HuH-7.5 (cell line): ENCODE measurements at places on chromosomes 4 and X.

DNA sequence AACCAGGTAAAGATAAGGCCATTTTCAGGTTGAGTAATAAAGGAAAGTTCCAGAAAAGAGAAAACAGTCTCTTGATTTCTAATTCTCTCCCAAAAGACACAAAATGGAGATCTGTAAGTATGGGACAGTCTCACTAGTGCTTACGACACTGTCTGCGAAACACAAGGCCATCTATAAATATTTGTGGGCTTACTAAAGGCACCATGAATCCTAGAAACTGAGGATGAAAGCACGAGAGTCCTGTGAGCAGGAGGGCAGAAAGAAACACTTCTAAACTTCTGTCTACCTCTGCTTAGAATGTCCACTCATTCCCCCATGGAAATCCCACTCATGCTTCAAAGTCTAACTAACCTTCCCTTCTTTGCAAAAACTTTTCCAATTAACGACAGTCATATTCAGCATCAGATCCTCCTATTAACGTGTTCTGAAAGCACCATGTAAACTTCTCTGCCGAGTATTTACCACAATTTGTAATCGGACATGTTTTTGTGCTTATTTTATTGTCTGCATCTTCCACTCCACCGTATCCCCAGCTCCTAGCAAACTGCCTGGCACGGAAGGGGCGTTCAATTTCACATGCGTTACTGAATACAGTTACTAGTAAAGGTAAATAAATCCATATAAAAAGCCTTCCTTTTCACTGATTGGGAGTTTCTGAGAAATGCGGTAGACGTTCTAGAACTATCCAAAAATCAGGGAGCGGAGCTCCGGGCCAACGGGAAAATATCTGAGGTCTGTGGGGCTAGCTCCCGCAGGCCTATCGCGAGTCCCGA, 665 bp downstream of the PSMD10 start:
- no peak for DNase-seq

GRCh38 chr4:181312066-181312465, 931.1 kb upstream of the TENM3 start:
- no peak for DNase-seq

DNA sequence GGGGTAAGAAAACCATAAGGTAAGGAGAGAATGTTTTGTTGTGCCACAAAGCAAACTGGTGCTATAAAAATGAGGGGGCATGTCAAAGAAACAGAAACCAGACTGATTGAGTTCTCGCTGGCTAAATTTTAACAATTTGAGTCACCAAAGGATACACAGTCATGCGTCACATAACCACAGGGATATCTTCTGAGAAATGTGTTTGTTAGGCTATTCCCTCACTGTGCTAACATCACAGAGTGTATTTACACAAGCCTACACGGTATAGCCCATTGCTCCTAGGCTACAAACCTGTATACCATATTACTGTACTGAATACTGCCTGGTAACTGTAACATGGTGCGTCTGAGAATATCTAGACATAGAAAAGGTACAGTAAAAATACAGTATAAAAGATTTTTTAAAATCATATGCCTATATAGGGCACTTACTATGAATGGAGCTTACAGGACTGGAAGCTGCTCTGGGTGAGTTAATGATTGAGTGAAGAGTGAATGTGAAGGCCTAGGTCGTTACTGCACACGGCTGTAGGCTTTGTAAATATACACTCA, 50.1 kb downstream of the FBXW7 start:
- no peak for DNase-seq

DNA sequence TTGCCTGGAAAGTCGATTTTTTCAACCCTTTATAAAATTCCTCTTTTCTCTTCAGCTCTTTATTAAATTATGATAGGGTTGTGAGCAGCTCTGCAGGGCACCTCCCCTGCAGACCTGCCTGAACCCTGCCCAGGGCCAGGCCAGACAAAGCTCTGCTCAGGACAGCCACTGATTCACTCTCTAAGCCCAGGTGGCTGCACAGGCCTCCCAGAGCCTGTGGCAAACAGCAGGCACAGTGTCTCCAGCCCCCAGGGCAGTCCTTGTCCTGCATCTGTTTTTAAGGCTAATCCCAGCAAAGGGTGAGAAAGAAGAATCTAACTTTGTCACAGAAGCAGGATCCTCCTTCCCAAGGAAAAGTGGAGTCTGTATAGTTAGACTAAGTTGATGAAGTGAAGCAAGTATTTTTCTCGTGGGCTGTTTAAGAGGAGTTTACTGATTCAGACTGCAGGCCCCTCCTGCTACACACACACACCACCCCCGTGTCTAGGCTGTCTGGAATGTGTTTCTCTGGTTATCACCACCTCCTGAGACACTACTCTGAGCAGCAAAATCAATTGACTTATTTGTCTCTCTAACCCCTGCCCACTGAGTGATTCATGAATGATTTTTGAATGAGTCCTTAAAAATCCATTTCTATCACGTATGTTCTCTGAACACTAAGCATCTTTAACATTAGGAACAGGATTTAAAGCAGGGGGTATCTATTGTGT, 101.7 kb downstream of the CHIC2 start:
- DNase-seq = no peak

DNA sequence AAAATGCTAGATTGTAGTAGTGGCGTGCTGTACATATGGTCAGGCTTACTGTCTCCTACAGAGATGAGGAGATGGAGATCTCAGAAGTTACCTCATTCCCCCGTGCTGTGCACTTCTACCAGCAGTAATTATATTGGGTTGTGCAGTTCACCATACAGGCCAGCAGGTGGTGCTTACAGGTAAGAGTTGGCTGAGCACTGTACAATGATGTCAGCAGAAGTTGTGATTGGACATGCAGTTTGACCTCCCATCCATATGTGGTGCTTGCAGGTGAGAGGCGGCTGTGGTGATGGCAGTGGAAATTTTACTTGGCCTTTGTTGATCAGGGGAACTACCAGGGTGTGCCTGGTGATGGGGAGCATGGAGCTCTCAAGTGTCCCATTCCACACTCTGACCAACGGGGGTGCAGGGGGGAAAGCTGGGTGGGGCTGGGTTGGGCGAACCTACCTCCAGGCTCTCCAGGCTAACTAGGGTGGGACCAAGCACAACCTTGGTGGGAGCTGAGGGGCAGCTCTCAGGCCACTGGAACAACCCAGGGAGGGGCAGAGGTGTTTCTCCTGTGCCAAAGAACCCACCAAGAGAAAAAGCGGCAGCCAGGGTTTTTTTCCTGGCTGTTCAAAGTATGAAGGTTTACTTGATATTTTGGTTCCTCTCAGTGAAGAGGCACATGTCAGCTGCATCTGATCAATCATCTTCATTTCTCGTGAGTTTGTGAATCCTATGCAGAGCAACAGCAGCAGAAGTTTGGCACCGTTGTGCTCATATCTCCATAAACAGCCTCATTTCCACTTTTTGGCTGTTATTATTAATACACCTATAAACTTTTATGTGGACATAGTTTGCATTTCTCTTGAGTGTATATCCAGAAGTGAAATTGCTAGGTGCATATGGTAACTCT, 73.8 kb upstream of the FREM3 start:
- DNase-seq = peak; percentile 2

- DNase-seq = no peak
These were observed 149.4 kb upstream of the KLF3 start for GRCh38 chr4:38514465-38515146.

DNA sequence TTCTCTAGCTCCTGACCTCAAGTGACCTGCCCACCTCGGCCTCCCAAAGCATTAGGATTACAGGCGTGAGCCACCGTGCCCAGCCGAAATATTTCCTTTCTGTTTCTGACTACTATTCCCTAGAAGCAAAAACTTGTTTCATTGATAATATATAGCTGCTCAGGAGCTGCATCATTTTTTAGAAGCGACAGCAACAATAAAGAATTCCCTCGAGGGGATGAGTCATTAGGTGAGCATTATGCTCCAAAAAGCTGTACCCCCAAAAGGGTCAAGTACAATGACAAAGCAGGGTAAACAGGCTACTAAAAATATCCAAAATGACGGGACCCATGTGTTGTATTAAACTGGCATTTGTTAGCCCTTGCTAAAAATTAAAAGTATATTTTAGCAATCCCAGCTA, 67.0 kb downstream of the RBM47 start:
- DNase-seq = no peak

DNA sequence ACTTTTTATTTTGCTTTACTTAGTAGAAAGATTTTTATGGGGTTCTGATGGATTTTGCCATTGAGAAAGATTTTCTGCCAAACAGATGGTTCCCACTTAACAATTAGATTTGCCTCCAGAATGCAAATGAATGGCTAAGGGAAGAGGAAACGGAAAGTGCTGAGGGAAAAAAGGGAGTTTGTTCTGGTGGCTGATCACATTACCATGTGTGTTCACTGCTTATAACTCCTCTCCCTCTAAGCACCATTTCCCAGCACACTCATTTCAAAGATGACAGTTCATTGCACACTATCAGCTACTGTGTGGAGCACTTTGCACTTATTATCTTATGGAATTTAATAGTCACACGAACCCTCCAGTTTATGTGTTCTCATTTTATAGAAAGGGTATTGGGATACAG, 68.0 kb upstream of the GRID2 start:
- no peak for DNase-seq

GRCh38 chr4:102868153-102868780, 525 bp upstream of the CISD2 start:
- no peak for DNase-seq

DNA sequence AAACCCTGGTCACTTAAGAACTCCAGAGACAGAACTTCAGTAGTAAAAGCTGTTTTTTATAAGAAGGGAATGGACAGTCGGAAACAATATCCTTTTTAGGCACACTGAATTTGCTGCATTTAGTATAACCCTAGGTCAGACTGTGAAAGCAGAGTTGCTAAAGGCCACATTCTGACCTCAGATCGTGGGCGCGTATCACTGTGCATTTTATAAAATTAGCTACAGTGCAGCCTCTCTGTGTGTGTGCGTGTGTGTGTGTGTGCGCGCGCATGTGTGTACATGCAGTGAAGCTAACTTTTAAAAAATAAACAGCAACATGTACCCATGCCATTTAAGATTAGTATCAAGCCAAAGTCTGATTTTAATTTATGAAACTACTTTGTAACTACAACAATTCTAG, 8.0 kb downstream of the ZNF827 start:
- no peak for DNase-seq

GRCh38 chrX:34734383-34734782, 77.3 kb upstream of the TMEM47 start:
- DNase-seq = no peak

GRCh38 chrX:3066555-3066954, 25.3 kb downstream of the ARSF start:
- DNase-seq = no peak

- DNase-seq = no peak
These were observed 95.8 kb downstream of the RNF150 start for GRCh38 chr4:141037446-141037845.

- DNase-seq = no peak
These were observed 198.0 kb downstream of the CBR4 start for GRCh38 chr4:168811786-168812651.

DNA sequence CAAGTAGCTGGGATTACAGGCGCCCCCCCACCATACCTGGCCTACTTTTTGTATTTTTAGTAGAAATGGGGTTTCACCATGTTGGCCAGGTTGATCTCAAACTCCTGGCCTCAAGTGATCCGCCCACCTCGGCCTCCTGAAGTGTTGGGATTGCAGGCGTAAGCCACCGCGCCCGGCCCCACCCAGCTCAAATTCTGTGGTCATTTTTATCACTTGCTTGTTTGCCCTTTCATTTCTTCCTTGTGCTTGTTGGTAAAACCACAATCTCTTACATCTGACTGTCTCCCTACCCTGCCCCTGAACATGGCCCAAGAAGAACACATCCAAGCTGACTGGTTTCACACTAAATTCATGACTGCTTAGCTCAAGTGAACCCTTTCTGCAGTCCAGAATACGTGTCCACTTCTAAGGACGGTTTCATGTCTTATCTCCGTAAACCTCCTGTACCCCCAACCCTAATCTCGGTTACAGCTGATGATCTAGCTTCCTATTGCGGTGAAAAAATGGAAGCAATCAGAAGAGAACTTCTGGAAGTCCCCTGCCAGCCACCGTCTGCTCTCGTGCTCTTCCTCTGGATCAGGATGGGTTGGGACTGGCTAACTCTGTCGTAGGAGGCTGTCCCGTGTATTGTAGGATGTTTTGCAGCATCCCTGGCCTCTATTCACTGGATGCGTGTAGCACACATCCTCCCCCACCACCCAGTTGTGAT, 5.4 kb upstream of the RS1 start:
- DNase-seq = no peak

DNA sequence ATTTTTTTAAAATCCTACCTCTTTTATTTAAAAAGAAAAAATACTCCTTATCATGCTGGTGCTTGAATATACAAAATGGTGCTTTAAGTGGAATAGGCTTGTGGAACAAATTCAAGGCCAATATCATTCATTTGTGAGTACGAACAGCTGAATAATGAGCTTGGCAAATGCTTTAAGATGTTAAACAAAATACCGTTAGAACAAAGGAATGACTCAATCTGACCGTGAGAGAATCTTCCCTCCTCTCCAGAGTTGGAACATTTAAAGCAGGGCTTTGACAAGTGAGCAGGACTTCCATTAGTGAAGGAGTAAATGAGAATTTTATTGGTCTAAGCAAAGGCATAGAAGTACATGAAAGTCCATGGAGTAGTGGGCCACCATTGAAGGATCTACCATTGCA, 74.5 kb downstream of the DCLK2 start:
- DNase-seq = no peak
